ENCODE measurements at places on chromosomes 7 and 10.

DNA sequence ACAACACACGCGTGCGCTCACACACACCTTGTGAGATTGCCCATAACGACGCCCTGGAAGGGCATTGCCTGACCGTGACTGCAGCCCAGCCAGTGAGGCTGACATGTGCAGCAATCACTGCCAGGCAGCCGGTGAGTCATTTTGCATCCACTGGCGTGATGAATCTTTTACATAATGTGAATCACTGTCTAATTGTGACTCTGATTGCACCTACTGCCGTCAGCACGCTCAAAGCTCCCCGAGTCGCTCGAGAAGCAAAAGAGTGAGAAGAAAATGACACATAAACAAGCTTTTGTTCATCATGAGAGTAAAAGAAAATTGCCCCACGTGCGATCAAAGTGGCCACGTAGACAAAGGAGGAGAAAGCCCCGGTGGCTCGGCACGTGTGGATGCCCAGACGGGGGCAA is 117.4 kb upstream of the PFKP start:
- DNase-seq, result no peak

DNA sequence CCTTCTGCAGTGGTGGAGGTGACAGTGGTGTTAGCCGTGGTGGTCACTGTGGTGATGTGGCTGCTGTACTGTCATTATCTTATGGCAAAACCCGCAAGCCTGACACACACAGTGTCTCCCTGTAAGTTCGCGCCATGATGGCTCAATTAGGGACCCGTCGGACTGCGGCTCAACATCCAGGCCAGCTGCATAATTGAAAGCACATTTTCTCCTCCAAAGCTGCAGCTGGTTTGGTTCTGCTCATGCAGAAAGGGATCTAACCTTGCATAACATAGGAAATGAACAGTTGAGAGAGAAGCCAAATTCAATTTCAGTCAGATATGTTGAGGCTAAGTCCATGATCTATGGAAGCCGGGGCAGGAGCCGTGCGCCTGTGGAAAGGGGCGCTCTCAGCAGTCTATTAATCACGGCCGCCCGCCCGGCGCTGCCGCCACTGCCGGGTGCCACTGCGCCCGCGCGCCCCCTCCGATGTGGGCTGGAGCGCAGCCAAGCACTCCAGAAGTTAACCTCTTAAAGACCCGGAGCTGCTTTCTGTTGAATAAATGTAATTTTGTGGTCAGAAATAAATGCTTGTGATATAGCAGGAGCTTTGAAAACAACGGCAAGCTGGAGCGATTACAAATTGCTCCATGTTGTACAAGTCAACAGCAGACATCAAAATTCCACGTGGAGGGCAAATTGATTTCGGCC is 227.7 kb downstream of the CUX1 start:
- DNase-seq, result peak; percentile 78

GRCh38 chr7:9962742-9963141 is 1010.9 kb upstream of the PHF14 start:
- DNase-seq, result no peak

DNA sequence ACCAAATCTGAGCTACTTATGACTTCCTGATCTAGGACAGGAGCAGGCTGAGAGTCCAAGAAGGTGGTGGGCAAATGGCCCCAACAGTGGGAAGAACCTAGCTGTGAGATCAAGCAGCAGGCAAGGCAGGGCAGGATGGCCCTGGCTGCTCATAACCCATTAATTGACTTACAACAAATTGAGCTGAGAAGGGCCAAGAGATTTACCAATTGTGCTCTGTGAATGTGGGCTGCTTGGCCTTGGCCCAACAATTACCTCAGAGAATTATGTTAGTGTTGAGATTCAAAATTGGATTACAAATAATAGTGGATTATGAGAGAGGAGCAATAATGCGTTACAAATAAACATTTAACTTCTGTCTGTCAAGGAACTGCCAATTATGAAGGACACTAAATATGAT is 956.5 kb downstream of the KCNMA1 start:
- DNase-seq, result no peak

DNA sequence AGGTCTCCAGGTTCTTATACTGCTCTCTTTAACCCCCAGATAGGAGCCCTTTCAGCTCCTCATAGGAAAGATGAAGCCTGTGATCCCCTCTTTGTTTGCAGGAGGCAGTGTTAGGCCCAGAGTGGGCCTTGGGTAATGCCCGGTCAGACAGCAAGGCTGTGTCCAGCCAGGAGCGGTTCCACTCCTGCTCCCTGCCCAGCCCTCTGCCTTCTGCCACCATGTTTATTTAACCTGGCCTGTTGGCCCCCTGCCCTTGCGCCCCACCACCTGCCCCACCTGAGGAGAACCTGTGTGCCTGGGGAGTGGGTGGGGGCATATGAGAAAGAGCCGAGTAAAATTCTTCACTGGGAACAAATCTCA is 24.3 kb downstream of the CDH23 start:
- no peak for DNase-seq

GRCh38 chr7:152076940-152077933 is 51.8 kb downstream of the GALNT11 start:
- DNase-seq, result no peak

DNA sequence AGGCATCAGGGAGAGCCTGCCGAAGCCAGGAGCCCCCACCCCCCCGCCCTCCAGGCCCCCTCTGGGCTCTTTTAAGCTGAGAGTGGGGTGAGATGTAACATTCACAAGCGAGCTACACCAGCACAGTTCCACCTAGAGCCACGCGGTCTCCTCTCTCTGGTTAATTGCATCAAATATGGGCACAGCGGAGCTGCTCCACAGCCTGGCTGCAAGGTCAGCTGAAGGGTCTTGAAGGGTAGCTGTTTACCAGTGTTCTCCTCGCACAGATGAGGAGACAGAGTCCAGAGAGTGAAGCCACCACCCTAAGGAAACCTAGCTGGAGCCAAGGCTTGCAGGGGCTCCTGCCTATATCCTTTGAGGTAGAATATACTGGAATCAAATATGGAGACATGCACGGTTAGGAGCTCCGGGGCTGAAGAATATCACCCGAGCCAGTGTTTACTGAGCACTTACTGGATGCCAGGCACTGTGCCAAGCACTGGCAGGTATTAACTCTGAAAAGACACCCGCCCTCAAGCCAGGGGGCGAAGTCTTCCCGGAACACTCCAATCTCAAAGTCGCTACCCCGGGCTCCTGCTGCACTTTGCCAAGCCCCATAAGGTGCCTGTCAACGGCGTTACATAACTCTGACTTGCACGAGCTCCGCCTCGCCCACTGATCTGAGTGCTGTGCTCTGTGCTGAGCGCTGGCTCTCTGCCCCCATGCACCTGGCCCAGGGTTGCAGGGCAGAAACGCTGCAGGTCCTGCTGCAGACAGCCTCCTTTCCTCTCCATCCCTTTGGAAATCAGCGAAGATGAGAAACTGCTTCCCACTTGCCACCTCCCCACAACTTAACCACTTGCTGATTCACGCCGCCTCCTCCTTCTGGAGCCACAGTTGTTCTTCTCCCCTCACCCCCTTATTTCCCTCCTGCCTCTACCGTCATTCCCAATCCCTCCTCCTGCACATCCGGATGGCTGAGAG is 5.4 kb downstream of the CHST15 start:
- no peak for DNase-seq

- DNase-seq, result no peak
These were observed 19.5 kb upstream of the RHEB start for GRCh38 chr7:151539088-151539671.

- no peak for DNase-seq
These were observed 81.9 kb upstream of the SMIM30 start for GRCh38 chr7:113200281-113200680.

DNA sequence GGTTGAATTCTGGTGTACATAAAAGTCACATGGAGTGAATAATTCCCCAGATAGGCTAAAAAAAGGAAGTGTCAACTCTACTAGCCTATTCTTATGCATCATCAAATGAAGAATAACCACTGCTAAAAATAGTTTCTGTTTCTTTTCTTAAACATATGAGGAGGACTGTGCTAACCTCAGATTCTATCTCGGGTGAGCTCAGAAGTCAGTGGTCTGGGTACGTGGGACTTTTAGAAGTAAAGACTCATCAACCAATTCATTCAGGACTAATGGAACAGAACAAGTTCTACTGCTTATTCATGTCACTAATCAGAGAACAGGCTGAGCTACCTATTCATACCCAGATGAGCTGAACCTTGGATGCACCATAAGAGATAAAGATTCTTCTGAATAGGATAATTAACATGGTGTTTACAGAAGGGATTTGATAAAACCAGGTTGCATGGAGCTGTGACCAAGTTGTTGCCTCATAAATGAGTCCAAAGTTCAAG is 9.5 kb upstream of the ASAH2 start:
- DNase-seq, result no peak

DNA sequence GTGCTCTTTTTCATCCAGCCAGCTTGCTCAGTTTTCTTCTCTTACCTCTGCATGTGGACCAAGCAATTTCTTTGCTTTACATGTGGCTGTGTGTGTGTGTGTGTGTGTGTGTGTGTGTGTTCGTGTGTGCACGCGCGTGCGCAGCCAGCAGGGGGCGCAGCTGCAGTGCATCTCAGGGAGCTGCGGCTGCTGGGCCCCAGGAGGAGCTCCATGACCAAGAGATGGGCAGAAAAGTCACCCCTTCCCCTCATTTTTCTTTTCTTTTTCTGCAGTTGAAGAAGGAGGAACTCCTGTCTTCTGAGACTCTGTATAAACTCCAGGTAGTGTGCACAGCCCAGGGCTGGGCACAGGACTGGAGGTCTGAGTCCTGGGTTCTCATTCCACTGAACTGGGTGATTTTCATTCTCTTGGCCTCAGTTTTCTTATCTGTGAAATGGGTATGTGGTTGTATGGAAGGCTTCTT is 41.8 kb downstream of the BLNK start:
- peak; percentile 25 for DNase-seq

GRCh38 chr10:89550509-89550908 is 15.1 kb upstream of the SLC16A12 start:
- no peak for DNase-seq

DNA sequence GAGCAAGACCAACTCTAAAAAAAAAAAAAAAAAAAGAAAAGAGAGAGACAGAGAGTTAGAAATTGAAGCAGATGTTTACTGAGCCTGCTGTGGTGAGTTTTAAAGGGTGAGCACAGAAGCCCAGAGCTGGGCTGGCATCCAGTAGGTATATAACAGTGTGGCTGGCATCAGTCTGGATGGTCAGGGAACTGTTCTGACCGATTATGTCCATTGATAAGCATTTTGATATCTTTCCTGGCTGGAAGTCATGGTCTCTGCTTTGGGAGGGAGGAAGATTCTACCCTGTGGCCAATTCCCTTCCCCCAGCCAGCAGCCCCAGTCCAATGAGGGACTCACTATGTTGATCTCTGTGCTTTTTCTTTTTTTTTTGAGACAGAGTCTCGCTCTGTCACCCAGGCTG is 65.2 kb upstream of the PODXL start:
- no peak for DNase-seq

DNA sequence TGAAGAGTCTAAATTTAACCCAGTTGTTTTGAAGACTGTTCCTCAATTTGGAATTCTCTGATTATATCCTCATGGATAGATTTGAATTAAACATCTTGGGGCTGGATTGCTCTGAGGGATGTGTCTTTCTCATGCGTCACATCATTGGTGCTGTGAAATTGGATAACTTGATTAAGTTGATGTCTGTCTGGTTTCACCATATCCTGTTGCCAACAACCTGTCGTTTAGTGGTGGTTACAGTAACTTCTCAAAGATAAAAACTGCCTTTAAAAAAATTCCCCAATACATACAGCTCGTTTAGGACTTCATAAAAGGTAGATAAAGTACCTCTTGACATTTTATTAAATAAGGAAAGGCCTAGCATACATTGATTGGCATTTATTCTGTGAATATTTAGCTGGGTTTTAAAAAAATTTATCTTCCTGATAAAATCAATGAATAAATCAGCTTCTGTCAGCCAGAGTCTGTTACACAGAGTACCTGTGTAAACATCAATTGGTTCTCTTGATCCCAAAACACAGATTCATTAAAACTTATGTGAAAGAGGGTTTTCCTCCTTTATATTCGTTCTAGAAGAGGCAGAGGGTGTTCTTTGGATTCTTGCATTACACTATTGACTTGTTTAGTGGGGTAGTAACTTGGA is 10.5 kb downstream of the CRCP start:
- DNase-seq, result peak; percentile 51

DNA sequence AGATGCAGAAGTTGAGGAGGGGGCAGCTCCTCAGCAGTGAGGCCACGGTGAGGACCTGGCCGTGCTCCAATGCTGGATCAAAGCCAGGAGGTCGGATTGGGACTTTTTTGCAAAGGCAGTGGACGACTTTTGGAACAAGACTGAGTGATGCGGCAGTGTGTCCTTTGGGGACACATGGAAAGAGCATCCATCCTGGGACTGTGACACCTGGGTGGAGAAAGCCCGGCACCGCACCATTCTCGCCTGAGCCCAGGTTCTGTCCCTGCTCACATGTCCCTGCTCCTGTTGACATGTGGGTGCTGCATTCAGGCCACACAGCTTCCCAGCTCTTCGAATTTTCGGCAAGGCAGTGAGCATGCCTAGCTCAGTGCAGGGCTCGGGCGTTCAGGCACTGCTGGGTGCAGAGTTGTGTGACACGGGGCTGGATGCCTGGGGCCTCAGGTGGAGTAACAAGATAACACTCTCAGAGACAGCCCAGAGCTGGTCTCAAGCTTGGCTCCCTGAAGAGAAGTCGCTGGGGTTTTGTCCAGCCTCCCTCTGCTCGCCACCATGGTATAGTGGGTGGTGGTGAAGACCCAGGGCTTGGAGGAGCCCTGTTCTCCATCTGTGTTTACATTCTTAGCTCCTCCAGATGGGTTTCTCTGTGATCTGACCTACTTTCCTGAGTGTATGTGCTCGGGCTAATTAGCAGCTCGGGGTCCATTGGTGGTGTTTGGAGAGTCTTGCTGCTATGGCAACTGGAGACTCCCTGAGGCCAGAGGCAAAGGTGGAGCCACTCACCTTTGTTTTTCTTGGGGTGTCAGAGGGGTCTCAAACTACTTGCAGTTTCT is 111.7 kb upstream of the BTBD16 start:
- DNase-seq, result no peak

Measured in skin of body (tissue), 3 donors.